Left ventricle myocardium inferior (tissue), 1 donor: ENCODE measurements at places on chromosomes 12 and 14.
A peak's percentile ranks its signal among the peaks of the same experiment; 100 is the strongest.

DNA sequence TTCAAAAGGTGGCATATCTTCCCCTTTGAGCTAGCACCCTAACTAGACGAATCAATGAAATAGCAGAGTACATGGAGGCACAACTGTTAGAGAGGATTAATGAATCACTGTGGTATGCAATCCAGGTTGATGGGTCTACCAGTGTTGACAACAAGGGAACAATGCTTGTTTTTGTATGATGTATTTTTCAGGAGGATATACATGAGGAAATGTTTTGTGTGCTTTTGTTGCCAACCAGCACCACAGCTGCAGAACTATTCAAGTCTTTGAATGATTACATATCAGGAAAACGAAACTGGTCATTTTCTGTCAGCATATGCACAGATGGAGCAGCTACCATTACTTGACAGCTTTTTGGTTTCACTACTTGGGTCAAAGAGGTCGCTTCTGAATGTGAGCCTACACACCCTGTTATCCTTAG, 142.6 kb downstream of the GPHN start:
- no peaks in the 10 kb centered on the region for H3K36me3 ChIP-seq
- no peaks in the 10 kb centered on the region for H3K27me3 ChIP-seq
- peaks cover 35% of the 10 kb centered on the region for H3K4me1 ChIP-seq
- no peak for DNase-seq

GRCh38 chr12:77161944-77162343, 96.6 kb upstream of the E2F7 start:
- no peak overlapping the region for H3K27ac ChIP-seq
- no peaks in the 10 kb centered on the region for H3K36me3 ChIP-seq
- H3K4me1 ChIP-seq = no peaks in the 10 kb centered on the region
- no peak for DNase-seq

DNA sequence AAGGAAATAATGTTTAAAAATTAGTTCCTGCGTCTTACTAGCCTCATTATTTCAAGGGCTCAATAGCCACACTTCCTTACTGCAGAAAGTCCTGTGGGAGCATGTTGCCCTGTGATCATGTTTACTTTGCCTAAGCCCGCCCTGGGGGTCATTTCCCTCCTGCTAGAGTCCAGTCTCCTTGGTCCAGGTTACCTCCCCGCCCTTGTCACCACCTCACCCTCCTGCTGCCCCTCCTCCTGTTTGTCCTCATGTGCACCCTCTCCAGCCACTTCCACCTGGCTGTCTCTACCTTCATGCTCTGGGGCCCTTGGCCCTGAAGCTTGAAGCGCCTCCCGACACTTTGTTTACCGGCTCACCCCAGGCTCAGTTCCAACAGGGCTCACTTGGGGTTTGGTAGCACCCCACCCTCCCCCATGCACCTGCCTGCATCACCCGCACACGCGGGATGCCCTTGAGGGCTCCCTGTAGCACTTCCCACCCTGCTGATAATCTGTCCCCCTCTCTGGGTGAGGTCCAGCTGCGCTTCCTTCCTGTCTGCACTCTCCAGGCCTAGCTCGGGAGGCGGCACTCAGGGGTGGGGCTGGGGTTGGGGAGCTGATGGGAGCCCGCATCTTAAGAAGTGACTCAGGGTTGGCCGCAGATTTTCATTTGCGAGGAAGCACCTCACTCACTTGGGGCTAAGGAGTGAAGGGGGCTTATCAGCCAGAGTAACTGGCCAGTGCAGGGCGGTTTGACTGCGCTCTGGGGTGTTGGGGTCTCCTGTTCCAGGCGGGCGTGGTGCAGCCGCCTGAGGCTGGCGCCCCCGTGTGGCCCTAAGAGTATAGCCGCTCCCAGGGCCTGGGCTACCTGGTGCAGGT, 40.1 kb downstream of the SMIM41 start:
- no peak overlapping the region for H3K27ac ChIP-seq
- peak; percentile 27 for DNase-seq
- H3K4me3 ChIP-seq = no peak overlapping the region
- peaks cover 17% of the 10 kb centered on the region for H3K4me1 ChIP-seq
- no peaks in the 10 kb centered on the region for H3K36me3 ChIP-seq

DNA sequence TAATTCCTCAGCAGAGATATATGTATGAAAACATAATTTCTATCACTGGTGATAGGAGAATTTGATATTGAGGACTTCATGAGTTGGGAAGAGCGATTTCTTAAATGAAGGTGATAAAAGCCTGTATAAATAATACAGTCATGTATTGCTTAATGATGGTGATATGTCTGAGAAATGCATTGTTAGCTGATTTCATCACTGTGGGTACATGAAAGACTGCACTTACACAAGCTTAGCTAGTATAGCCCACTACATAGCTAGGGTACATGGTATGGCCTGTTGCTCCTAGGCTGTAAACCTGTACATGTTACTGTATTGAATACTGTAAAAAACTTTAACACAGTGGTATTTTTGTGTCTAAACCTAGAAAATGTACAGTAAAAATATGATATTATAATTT, 63.4 kb downstream of the ANO4 start:
- no peak overlapping the region for H3K4me3 ChIP-seq
- no peak for DNase-seq
- H3K27me3 ChIP-seq = no peaks in the 10 kb centered on the region
- H3K4me1 ChIP-seq = no peaks in the 10 kb centered on the region
- H3K27ac ChIP-seq = no peak overlapping the region

GRCh38 chr12:130830246-130830551, 8.9 kb downstream of the STX2 start:
- H3K27ac ChIP-seq = no peak overlapping the region
- H3K4me1 ChIP-seq = peaks cover 12% of the 10 kb centered on the region
- no peak for DNase-seq

GRCh38 chr12:82047446-82047845, 288.3 kb upstream of the PPFIA2 start:
- no peaks in the 10 kb centered on the region for H3K27me3 ChIP-seq
- no peak overlapping the region for H3K27ac ChIP-seq
- no peaks in the 10 kb centered on the region for H3K36me3 ChIP-seq
- no peak for DNase-seq
- no peak overlapping the region for H3K4me3 ChIP-seq

DNA sequence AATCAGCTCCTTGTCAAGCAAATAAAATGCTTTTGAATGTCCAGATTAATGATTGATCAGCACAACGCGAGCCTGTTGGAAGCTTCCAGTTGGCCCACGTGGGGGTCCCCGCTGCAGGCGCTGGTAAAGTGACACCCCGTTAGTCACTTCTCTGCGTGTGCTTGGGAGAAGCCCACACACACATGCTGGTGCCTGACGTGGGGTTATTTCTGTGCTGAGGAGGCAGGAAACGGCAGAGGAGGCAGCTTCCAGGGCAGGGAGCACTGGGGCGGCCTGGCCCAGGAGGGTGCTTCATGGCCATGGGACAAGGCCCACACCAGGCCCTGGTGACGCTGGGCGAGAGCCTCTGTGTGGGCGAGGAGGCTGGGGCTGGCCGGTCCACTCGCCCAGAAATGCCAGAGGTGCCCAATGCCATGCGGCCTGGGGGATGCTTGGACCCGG, 101.5 kb downstream of the KIF26A start:
- no peak for DNase-seq
- H3K4me3 ChIP-seq = no peak overlapping the region
- H3K27ac ChIP-seq = no peak overlapping the region
- H3K27me3 ChIP-seq = peaks cover 23% of the 10 kb centered on the region

GRCh38 chr12:2449586-2449985, 345.2 kb upstream of the FKBP4 start:
- peaks cover 6% of the 10 kb centered on the region for H3K36me3 ChIP-seq
- DNase-seq = no peak
- peak overlapping the region; percentile 24 for H3K4me3 ChIP-seq
- no peaks in the 10 kb centered on the region for H3K27me3 ChIP-seq
- peaks cover 57% of the 10 kb centered on the region for H3K4me1 ChIP-seq

DNA sequence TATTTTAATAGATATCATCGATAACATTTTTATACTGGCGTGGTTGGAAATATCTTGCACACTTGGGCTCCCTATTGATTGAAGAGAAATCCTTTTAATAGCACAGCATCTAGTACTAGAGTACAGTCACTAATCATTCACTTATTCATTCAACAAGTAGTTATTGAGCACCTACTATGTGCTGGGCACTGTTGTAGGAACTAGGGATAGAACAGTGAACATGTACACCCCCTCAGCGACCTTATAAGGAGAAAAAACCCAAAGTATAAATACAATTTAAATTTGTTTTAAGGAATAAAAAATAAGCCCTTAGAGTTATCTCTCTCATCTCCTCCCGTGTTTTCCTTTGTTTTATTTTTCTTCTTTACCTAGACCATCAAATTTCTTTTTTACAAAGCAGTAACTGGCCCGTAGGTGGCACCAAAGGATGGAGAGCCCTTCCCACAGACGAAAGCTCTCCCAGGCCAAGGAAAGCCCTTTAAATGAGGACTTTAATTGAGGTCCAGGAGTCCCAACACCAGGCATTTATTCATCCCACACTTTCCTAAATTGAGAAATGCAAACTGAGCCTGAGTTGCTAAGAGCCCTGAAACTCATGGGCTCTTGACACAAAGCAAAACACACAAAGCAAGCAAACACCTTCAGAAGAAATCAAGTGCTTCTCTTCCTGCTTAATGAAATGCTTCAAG, 29.0 kb downstream of the PEBP1 start:
- H3K36me3 ChIP-seq = peaks cover 56% of the 10 kb centered on the region
- DNase-seq = no peak
- no peaks in the 10 kb centered on the region for H3K4me1 ChIP-seq
- H3K27me3 ChIP-seq = no peaks in the 10 kb centered on the region
- no peak overlapping the region for H3K4me3 ChIP-seq

DNA sequence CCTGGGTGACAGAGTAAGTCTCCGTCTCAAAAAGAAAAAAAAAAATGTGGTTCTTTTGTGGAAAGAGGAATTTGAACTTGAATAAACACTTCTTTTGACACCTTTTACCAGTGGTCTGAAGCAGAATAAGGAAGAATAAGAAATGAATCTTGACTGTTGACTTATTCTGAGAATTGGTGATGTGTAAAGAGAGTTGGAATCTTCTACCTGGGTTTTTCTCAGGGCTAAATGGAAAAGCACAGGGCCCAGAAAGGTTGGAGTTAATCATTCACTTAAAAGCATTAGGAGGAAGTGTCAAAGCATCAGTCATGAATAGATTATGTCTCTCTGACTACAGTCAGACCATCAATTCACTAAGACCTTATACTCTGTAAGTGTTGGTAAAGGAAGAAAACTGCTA, 13.9 kb downstream of the PNMA1 start:
- H3K4me3 ChIP-seq = no peak overlapping the region
- peaks cover 3% of the 10 kb centered on the region for H3K36me3 ChIP-seq
- H3K4me1 ChIP-seq = no peaks in the 10 kb centered on the region

DNA sequence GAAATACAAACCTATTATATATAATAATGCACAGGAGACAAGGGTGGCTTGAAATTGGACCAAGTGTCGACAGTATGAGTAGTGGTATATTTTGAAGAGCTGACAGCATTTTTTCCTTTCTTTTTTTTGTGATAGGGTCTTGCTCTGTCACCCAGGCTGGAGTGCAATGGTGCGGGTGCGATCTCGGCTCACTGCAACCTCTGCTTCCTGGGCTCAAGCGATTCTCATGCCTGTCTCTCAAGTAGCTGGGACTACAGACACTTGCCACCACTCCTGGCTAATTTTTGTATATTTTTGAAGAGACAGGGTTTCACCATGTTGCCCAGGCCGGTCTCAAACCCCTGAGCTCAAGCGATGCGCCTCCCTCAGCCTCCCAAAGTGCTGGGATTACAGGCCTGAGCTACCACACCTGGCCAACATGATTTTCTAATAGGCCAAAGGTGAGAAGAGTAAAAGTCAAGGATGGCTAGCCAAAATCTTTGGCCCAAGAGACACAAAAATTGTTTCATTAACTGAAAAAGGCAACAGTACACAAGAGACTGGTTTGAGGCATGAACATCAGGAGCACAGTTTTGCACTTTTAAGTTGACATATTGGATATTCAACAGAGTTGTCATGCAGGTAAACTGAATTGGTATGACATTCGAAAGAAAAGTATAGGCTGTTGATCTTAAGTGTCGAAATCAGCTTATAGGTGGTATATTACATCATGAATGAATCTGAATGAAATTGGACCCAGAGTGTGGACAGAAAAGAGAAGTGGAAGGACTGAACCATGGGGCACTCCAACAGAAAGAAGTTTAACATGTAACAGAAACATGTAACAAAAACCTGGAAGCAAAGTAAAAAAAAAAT, 12.5 kb downstream of the HNRNPC start:
- H3K27me3 ChIP-seq = no peaks in the 10 kb centered on the region
- DNase-seq = no peak
- H3K4me3 ChIP-seq = no peak overlapping the region

- no peak for DNase-seq
- H3K4me3 ChIP-seq = no peak overlapping the region
- H3K4me1 ChIP-seq = peaks cover 31% of the 10 kb centered on the region
- no peak overlapping the region for H3K27ac ChIP-seq
These were observed 6.6 kb downstream of the PTHLH start for GRCh38 chr12:27965966-27966365.

DNA sequence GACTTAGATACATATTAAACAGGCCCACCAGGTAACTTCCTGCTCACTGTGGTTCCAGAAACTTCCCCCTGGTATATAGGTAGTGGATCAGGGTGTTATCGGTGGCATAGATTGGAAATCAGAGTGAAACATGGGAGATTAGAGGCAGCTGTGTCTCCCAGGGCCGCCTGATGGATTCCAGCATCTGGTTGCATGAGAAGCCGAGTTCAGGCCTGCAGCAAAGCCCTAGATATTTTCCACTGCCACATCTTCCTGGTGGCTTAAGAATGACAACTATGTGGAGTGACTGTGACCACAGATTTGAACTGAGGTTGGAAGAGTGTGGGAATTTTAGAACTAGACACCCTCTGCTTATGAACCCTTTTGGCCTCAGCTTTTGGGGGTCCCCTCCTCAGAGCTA, 184.8 kb upstream of the NTF3 start:
- DNase-seq = no peak
- H3K36me3 ChIP-seq = no peaks in the 10 kb centered on the region
- no peak overlapping the region for H3K4me3 ChIP-seq
- H3K27ac ChIP-seq = no peak overlapping the region

- DNase-seq = no peak
- no peak overlapping the region for H3K27ac ChIP-seq
- no peaks in the 10 kb centered on the region for H3K4me1 ChIP-seq
These were observed 99.0 kb downstream of the C12orf75 start for GRCh38 chr12:105429511-105429910.

DNA sequence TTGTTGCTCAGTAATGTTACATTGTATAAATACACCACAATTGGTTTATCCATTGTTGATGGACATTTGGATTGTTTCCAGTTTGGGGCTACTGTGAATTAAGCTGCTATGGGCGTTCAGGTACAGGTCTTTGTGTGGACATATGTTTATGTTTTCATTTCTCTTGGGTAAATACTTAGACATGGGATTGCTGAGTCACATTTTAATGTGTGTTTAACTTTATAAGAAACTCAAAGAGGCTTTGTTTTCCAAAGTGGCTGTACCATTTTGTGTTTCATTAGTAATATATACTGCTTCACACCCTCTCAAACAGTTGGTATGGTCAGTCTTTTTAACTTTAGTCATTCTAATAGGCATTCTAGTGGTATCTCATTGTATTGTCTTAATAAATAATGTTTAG, 225.0 kb downstream of the SPTSSA start:
- H3K4me1 ChIP-seq = peaks cover 50% of the 10 kb centered on the region
- no peaks in the 10 kb centered on the region for H3K27me3 ChIP-seq
- no peak overlapping the region for H3K27ac ChIP-seq
- no peak overlapping the region for H3K4me3 ChIP-seq
- no peak for DNase-seq
- H3K36me3 ChIP-seq = no peaks in the 10 kb centered on the region

- H3K4me1 ChIP-seq = no peaks in the 10 kb centered on the region
- no peak for DNase-seq
- peaks cover 29% of the 10 kb centered on the region for H3K27me3 ChIP-seq
- no peak overlapping the region for H3K4me3 ChIP-seq
- no peaks in the 10 kb centered on the region for H3K36me3 ChIP-seq
These were observed 15.6 kb downstream of the APOBEC1 start for GRCh38 chr12:7650091-7650490.
